ENCODE measurements at places on chromosomes 6 and 20. TPM values are rescaled to one million over a fixed set of nuclear protein-coding genes. Genes with fewer than 3 reads are reported as not detected.

DNA sequence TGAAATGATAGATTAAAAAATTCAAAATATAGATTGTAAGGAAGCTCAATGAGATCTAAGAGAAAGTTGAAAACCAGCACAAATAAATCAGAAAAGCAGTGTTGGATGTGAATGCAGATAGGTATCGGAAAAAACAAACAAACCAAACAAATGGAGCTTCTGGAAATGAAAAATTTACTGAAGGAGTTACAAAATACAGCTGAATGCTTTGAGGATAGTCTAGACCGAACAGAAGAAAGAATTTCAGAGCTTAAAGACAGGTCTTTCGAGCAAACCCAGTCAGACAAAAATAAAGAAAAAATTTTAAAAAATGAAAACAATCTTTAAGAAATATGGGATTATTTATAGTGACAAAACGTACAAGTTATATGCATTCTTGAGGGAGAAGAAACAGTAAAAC, 146.7 kb downstream of the FAM83B start:
- no peak for ATAC-seq

DNA sequence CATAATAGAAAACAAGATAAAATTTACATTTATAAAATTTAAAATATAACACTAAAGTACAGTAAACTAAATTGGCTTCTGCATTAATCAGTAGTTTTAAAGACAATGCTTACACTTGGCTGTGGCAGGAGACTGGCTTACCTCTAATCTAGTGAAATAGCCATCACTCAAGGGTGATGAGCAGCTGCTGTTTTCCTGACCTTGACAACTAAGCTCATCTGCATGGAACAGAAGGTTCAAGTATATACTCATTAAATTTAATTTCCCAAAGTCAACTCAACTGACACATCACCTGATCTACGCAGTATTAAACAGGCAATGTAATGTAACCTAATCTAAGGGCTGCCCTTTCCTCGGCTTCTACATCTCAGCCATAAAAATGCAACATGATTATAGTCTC, 14.5 kb downstream of the TMX4 start:
- no peak for ATAC-seq

GRCh38 chr6:135043846-135044245, 10.8 kb downstream of the HBS1L start:
- no peak for ATAC-seq

DNA sequence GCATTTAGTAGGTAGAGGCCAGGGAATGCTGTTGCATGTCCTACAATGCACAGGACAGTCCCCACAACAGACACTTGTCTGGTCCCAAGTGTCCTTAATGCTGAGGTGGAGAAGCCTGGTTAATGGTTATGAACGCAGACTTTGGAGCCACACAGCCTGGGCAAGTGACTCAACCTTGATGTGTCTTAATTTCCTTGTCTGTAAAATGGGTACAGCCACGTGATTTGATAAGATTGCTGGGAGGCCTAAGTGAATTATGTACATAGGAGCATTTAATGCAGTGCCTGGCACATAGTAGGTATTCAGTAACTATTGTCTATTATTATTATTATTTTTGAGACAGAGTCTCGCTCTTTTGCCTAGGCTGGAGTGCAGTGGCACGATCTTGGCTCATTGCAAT, 11.4 kb downstream of the KCNG1 start:
- no peak for ATAC-seq

Gene SSTR4
- not detected for total RNA-seq

Gene GRM1
- not detected for total RNA-seq

Gene MRAP2
- 1.0 TPM for total RNA-seq

Gene EIF6
- 256 TPM for total RNA-seq

All from esophagus mucosa (tissue), 1 donor.